ENCODE measurements at places on chromosomes 12 and 14.

DNA sequence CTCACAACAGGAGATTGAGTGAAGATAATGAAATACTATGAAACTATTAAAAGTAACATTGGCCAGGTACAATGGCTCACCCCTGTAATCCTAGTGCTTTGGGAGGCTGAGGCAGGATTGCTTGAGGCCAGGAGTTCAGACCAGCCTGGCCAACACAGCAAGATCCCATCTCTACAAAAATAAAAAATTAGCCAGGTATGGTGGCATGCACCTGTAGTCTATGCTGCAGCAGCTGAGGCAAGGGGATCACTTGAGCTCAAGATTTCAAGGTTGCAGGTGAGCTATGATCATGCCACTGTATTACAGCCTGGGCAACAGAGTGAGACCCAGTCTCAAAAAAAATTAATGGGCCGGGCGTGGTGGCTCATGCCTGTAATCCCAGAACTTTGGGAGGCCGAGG is 14.9 kb downstream of the RAD9B start:
- no peak for DNase-seq

DNA sequence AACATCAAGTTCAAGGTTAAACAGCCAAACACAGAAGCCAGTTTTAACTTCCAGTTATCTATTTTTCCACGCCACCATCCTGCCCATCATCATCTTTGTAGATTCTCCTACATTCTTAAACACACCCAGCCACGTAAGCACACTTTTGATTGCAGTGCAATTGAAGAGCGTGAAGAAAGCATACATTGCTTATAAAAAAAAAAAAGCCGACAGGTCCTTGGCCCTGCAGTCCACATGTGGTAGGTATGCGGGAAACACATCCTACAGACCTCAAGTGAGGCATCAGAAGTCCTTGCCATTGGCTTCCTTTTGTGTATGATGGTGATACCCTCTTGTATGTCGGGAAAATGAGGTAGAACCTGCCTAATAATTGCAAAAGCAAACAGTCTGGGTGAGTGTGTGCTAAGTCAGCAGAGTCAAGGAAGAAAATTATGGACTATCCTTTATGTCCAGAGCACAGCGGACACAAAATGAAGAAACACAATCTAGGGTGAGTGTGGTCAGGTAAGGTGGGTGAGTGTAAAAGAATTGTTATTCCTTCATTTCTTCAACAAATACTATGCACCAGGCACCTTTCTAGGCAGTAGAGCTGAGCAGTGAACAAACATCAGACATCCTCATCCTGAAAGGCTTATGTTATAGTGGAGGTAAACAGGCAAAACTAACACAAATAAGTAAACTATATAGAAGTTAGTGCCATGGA is 51.5 kb downstream of the EID3 start:
- DNase-seq = no peak

DNA sequence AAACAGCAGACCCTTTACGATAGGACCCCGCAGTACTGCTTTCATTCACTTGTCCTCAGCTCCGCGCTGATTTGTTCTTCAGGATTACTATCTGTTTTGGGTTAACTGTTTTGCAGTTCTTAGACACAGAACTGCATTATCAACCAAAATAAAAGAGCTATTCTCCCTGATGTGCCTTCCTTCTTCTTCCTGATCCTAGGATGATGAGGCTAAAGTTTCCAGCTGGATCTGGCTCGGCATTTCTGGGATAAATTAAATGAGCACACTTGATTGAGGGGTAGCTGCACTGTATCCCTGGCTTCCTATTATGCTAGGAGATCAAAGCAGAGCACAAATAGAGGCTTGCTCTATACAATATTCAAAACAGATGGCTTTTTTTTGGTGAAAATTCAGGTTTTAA is 165.7 kb downstream of the FBXL14 start:
- DNase-seq = no peak

DNA sequence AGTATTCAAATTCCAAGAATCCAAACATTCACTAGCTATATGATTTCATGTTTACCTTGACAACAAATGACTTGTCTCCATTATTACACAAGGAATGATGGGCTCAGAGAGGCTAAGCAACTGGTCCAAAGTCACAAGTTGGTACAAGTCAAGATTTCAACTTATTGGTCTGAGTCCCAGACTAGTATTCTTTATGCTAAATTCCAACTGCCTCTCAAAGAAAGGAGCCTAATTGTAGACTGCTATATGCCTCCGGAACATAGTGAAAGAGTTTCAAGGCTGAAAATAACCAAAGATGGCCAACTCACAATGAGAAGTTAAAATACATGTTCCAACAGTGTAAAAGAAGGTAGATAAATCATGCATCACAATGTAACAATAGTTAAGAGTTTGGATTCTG is 7.5 kb downstream of the BTG1 start:
- no peak for DNase-seq

GRCh38 chr14:21263284-21264024 is 5.8 kb downstream of the HNRNPC start:
- DNase-seq = no peak

DNA sequence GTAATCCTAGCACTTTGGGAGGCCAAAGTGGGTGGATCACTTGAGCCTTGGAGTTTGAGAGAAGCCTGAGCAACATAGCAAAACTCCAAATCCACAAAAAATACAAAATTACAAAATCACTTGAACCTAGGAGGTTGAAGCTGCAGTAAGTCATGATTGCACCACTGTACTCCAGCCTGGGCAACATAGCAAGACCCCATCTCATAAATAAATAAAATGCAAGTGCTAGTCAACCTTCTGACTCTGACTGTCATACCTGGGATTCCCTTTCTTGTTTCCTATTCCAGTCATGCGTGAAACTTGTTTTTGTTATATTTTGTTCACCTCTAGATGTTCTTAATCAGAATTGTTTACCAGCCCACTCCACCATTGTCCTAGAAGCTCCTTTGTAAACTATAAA is 31.4 kb downstream of the ABCD4 start:
- no peak for DNase-seq

DNA sequence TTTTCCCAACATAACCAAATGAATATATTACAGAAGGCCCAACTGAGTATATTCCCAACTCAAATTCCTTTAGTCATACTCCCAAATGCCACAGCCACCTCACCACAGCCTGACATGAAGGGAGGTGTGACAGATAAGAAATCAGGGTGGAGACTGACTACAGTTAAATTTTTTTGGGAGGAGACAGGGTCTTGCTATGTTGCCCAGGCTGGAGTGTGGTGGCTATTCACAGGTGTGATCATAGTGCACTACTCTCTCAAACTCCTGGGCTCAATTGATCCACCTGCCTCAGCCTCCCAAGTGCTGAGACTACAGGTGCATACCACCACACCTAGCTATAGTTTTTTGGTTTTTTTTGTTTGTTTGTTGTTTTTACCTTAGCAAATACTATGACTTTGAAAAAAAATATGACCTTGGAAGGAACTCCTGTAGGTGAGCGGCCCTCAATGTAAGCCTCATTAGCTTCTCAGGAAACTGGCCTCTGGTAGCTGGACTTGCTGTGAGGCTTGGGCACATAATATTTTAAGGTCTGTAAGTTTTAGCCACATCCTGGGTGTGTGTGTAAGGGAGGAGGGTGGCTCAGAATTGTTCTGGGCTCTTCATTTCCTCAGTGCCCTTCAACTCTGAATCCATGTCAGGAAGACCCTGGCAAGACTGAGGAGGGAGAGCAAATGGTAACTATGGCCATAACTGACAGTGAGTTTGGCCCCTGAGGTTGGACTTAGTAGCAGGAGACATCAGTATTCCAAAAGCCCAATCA is 39.1 kb upstream of the LTBP2 start:
- DNase-seq = no peak

GRCh38 chr12:57726884-57727757 is 11.4 kb downstream of the AGAP2 start:
- no peak for DNase-seq

DNA sequence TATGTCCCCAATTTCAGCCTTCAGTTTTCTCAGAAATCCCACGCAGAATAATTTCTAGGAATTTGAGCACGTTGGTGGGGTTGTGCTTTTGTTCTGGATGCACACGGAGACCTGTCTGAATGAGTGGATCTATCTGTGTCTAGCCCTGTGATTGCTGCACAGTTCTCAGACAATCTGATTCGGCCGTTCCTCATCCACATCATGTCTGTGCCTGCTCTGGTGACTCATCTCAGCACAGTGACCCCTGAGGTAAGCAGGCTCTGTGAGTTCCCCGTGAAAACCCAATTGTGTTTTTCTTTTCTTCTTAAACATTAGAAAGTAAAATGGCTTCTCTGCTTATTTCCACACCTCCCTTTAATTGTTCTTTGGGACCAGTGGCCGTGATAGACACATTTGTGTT is 20.2 kb downstream of the UBE3B start:
- DNase-seq = no peak

GRCh38 chr12:57156701-57157403 is 9.4 kb upstream of the LRP1-AS start:
- no peak for DNase-seq

GRCh38 chr14:72264716-72265115 is 332.5 kb downstream of the RGS6 start:
- no peak for DNase-seq

DNA sequence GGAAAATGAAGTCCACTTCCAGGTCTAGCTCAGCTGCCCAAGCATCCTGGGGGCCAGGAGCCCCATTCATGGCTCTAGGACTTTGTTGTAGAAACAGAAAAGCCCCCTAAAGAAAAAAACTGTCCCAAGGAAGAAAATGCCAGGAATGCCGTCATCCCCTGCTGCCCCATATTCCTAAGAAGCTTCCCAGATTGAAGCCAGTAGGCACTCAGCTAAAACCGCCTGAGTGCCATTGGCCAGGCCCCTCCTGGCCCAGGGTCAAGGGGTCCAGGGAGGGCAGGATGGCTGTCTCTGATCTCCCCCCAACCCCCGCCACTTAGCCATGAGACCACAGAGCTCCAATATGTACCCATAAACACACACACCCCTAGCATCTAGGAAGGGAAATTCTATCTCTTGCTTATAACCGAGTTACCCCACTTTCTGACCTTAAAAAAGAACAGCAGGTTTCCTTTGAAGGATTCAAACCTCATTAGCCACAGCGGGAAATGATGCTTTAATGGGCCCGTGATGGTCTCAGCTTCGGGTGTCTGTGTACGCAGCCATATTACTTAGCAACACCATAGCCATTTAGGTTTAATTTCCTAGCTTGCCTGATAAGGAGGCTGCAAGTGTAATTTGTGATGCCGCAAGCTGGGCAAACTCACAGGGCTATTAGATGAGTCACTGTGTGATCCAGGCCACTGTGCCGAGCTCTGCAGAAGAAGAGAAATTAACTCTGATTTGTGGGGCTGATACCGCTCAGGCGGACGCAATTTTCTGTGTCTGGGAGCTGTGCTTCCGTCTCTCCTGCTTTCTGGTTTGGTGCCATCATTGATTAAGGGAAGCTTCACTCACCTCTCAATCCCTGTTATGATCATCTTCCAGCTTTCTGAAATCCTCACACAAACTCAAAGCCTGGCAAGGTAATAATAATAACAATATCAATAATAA is 84.2 kb downstream of the GCH1 start:
- no peak for DNase-seq

DNA sequence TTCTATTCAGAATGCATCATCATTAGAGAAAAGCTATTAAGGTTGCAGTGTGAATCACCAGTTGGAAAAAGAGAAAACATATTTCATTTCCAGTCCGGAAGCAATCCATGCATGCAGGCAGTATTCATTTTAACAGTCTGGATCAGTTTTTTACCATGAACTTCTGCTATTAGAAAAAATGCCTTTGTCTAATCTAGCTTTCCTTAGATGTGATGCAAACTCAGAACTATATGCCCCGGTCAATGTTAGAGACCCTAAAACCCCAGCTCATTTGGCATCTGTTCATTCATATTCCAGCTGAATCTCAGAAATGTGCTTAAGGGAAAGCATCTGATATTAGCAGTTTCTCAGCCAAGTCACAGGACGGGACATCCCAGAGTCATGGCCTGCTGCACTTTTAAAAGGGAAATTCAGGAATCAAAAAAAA is 8.5 kb downstream of the IRAK3 start:
- no peak for DNase-seq

DNA sequence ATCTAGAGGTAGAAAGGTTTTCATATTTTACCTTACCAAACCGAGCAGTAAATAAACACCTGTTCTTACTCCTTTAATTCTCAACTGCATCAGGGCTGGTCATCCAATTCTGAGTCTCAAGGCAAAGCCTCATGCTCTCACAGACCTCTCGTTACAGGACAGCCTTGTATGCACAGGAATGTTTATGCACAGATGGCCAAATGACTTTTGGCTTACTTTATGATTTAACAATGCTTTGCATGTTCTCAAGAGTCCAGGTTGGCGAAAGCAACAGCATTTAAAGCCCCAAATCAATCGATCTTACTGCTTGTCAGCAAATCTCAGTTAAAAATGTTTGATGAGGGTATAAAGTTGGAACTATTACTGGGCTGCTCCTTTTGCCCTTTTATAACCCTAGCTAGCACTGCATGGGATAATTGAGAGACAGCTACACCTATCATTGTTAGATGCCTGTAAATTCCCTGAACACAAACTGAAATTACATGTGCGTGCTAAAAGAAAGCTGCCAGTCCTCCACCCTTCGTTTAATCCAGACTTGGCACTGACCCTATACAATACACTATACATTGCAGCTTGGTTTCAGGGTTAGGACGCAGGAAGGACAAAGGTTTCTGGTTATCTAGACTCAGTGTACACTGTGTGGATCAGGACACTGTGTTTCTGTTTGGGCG is 63.6 kb downstream of the TMCC3 start:
- DNase-seq = no peak

DNA sequence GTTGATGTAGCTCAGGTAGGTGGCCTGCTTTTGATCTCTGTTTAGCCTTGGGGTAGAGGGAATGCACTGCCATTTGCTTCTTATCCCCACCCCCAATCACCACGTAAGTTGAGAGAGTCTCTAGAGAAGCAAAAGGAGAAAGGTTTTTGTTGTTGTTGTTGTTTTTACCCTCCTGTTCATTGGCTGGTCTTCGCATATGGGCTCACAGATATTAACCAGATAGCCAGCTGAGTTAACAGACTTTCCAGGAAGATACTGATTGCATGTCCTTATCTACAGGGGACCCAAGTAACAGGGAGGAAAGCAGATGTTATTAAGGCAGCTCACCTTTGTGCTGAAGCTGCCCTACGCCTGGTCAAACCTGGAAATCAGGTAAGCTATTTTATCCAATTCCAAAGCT is 2.9 kb downstream of the PA2G4 start:
- DNase-seq = no peak
